Naive thymus-derived CD8-positive, alpha-beta T cell (primary cell): ENCODE measurements at places on chromosomes 1 and 21. TPM values are rescaled to one million over a fixed set of nuclear protein-coding genes. Genes with fewer than 3 reads are reported as not detected.

DNA sequence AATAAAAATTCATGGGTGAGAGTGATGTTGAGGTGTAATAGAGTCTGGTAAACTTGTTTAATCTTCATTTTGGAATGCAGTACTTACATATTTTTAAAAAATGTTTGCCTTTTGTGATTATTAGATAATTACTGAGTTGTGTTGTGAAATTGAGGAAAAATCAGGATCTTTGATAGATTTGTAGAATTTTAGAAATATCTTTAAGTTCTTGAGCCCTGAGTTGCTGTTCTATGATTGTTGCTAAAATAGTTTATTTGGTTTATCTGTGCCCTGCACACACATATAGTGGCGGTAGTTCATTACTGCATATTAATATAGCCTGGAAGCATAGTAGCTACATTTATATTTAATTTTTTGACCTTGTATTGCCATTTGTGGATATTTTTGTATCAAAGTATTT, 1.6 kb downstream of the B3GALT2 start:
- H3K4me3 ChIP-seq = no peak overlapping the region
- no peak for DNase-seq
- H3K27me3 ChIP-seq = no peaks in the 10 kb centered on the region
- no peaks in the 10 kb centered on the region for H3K36me3 ChIP-seq

- DNase-seq = no peak
- no peaks in the 10 kb centered on the region for H3K36me3 ChIP-seq
- H3K27ac ChIP-seq = no peak overlapping the region
- no peak overlapping the region for H3K4me3 ChIP-seq
Observed at GRCh38 chr1:218365226-218365999, 20.3 kb downstream of the TGFB2 start.

GRCh38 chr1:167515893-167516321, 2.4 kb downstream of the CD247 start:
- peak overlapping the region; percentile 93 for H3K4me3 ChIP-seq
- no peaks in the 10 kb centered on the region for H3K27me3 ChIP-seq
- DNase-seq = no peak
- peaks cover 55% of the 10 kb centered on the region for H3K4me1 ChIP-seq
- H3K27ac ChIP-seq = peak overlapping the region; percentile 97

DNA sequence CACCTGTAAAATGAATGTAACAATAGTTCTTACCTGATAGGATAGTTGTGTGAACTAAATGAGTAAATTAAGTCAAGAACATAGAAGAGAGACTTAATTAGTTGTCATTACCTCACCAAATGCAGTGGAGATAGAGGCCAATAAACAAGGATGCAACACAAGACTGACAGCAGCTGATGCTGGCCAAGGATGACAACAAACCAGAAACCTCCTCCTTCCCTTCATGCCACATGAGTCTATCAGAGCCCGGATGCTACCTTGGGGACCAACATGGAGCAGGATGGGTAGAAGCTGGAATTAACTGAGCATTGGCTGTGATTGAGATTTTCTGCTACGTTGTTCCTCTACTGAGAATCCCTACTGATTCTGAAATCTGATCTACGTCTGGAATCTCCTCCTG, 30.3 kb upstream of the USP1 start:
- no peak overlapping the region for H3K27ac ChIP-seq
- H3K4me1 ChIP-seq = no peaks in the 10 kb centered on the region
- H3K27me3 ChIP-seq = no peaks in the 10 kb centered on the region
- no peaks in the 10 kb centered on the region for H3K36me3 ChIP-seq
- H3K4me3 ChIP-seq = no peak overlapping the region

DNA sequence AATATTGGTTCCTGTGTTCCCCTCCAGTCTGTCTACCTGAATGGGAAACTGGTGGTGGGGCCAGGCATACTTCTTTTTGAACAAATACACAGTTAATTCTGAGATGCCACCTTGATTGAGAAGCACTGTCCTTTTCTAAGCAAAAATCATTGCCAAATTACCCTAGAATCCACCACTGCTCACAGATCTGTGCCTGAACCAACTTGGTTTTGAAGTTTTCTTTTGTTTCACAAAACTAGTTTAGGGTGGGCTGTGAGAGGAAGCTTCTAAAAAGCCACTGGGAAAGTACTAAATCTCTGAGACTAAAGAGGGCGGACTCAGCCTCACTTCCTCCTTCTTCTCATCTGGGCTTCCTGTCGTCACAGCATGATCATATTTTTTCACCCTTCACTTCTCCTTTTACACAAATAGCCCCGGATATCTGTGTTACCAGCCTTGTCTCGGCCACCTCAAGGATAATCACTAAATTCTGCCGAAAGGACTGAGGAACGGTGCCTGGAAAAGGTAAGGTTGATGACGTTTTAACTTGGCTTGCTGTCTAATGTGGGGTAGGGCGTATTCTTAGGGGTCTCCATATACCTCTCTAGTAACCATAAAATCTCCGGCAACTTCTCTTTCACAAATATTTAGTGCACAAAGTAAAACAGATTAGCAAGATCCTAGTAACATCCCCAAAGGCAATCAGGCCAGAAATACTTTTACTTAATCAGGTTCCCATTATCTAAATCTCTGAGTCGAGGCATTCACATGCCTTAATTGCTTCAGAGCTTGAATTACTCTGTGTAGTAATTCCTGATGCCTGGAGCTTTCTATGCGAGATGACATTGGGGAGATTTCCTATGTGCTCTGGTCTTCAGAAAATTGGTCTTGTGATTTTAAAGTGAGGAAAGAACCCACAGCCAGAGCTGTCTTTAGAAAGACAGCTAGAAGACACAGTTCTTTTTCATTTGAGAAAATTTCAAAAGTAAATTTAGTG, at the start of gene CD53:
CD53 (plus strand) TSS at position 404 of the 976 bp plus-strand sequence. CDS start 18,261 bp downstream, outside the sequence.
- peaks cover 64% of the 10 kb centered on the region for H3K4me1 ChIP-seq
- DNase-seq = peak; percentile 69
- H3K36me3 ChIP-seq = peaks cover 18% of the 10 kb centered on the region
- H3K27me3 ChIP-seq = no peaks in the 10 kb centered on the region
- peak within 1 kb of the TSS; percentile 99 for H3K4me3 ChIP-seq

Gene C1orf115
- 0.52 TPM for total RNA-seq

Gene BGLAP
- total RNA-seq = 6.5 TPM
